ENCODE measurements at places on chromosomes 12 and 14. TPM values are rescaled to one million over a fixed set of nuclear protein-coding genes. Genes with fewer than 3 reads are reported as not detected.

Gene PLXNC1
- 13.4 TPM for total RNA-seq

Gene PPTC7
- 38.1 TPM for total RNA-seq

Gene PRB2
- total RNA-seq: not detected

Gene RNASE4
- 0.54 TPM for total RNA-seq

Gene KRT77
- total RNA-seq: not detected

Gene MMP17
- 2.7 TPM for total RNA-seq

Gene TESPA1
- total RNA-seq: 165 TPM

Gene MMP14
- total RNA-seq: 3.3 TPM

Gene WSCD2
- 0.29 TPM for total RNA-seq

Gene CACNB3
- 4.3 TPM for total RNA-seq

Gene INHBC
- not detected for total RNA-seq

Gene TSPAN8
- total RNA-seq: not detected

Gene POTEG
- not detected for total RNA-seq

Gene SLC7A8
- 5.9 TPM for total RNA-seq

Gene LALBA
- total RNA-seq: not detected

Gene ATXN7L3B
- total RNA-seq: 46.8 TPM

Gene ABCC9
- 0.09 TPM for total RNA-seq

Gene DDN
- 0.15 TPM for total RNA-seq

Gene PGF
- not detected for total RNA-seq

Gene PLEKHG7
- total RNA-seq: not detected

Gene BEST3
- total RNA-seq: not detected

Gene HSPB8
- total RNA-seq: not detected

Gene CIDEB
- 22.8 TPM for total RNA-seq

Gene TPPP2
- not detected for total RNA-seq

Gene CD27
- 94.0 TPM for total RNA-seq

Gene BDKRB2
- total RNA-seq: 0.06 TPM

Gene FKBP11
- total RNA-seq: 68.1 TPM

Gene HOXC13
- total RNA-seq: not detected

Gene ADAMTS20
- not detected for total RNA-seq

Gene RFX4
- total RNA-seq: not detected

Gene C3AR1
- total RNA-seq: 4.5 TPM

Gene SRRM4
- not detected for total RNA-seq

Gene OLR1
- total RNA-seq: not detected

Gene HOXC4
- 0.61 TPM for total RNA-seq

Gene SRGAP1
- 0.25 TPM for total RNA-seq

Gene KRT79
- not detected for total RNA-seq

Gene CD163L1
- total RNA-seq: not detected

Gene PRICKLE1
- 0.43 TPM for total RNA-seq

Gene TAMALIN
- 382 TPM for total RNA-seq

Gene GPR162
- 0.46 TPM for total RNA-seq

Gene AQP6
- total RNA-seq: not detected

Gene SLCO1C1
- total RNA-seq: not detected

Gene SLC6A15
- 0.12 TPM for total RNA-seq

Gene SOAT2
- total RNA-seq: 0.82 TPM

Gene ADCY4
- total RNA-seq: 10.4 TPM

Gene MANSC4
- not detected for total RNA-seq

Gene SMCO2
- total RNA-seq: not detected

Gene PPP4R4
- total RNA-seq: 0.54 TPM

Gene RBM25
- total RNA-seq: 122 TPM

Gene NFE2
- total RNA-seq: 1.5 TPM

Gene TTC9
- total RNA-seq: 14.5 TPM

Gene BATF
- 12.0 TPM for total RNA-seq

Measured in T-cell (primary cell).